ENCODE measurements at places on chromosomes 13 and 19.

- no peak for DNase-seq
Observed at GRCh38 chr13:32334671-32335070, 19.4 kb downstream of the BRCA2 start.

- no peak for DNase-seq
Observed at GRCh38 chr19:52691215-52691610, 43.6 kb downstream of the ZNF611 start.

DNA sequence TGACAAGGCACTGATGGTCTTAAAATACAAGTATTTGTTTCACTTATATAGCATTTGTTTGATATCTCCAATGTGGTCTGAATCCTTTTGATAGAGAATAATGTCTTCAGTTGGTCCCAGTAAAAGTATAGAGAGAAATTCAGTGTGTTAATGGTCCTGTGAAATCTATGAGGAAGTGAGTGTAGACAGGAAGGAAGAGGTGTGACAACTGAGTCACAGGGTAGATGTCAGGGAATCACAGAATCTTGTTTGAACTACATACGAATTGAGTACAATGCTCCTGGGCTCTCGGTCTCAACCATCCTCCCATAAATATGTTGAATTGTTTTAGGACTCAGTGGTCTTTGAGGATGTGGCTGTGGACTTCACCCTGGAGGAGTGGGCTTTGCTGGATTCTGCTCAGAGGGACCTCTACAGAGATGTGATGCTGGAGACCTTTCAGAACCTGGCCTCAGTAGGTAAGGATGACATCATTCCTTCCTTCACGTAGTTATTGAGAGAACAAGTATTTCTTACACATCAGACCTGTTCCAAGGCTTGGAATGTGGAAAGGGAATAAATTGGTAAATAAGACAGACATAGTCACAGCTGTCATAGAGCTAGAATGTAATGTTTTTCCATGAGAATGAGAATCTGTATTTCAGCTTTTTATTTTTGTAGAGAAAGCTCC, 9.1 kb downstream of the ZNF555 start:
- DNase-seq: no peak

- no peak for DNase-seq
Observed at GRCh38 chr13:50167224-50167947, 152.1 kb downstream of the KCNRG start.

DNA sequence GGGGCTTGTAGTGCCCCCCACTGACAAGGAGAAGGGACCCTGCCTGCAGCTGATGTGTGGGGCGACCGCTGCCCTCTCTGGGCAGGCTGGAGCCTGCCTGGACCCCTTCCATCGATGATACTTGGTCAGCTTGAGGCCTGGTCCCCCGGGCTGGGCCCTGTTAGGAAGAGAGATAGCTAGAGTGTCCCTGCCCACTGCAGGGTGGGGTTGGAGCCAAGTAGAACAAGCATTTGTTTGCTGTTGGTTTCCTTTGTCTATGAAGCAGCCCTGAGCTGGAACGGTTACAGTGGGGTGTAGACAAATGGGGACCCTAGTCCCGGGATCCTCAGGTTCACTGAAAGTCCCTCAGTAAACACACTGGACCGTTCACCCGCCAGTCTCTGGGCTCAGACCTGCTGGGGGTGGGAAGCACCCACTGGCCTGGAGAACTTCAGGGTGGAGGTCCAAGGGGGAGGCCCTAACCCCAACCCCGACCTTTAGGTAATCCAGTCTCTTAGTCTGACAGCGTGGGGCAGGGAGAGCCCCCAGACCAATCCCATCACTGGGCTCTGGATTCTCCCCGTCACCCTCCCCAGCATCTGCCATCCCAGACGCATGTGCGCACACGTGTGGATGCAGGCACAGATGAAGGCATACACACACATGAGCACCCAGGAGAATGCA, 204.8 kb upstream of the ZNF536 start:
- no peak for DNase-seq

Data from SK-N-SH (cell line).